ENCODE measurements at places on chromosomes 2 and 18.
A peak's percentile ranks its signal among the peaks of the same experiment; 100 is the strongest.

- no peak for DNase-seq
These were observed 73.5 kb upstream of the C2orf15 start for GRCh38 chr2:99067871-99068625.

GRCh38 chr18:58095222-58095621 lies 51.2 kb downstream of the NEDD4L start:
- no peak for DNase-seq

- DNase-seq = peak; percentile 7
These were observed 1060.6 kb upstream of the FANCL start for GRCh38 chr2:59301466-59302402.

DNA sequence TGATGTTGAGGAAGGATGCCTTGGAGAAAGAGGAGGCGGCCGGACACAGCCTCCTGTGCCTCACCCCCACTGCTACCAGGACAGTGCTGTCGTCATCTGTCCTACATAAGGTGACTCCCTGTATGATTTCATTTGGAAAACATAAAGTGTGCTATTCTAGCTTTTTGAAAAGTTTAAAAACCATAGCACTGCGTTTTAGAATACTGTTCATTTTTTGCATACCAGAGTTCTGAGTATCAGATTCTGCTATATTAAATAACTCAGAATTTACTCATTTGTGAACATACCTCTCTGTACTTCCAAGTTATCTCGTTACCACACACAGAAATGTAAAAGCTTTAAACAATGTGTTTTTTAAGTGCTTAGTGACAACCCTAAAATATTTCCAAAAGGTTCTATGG lies 302.9 kb downstream of the LRRTM1 start:
- DNase-seq = peak; percentile 48

DNA sequence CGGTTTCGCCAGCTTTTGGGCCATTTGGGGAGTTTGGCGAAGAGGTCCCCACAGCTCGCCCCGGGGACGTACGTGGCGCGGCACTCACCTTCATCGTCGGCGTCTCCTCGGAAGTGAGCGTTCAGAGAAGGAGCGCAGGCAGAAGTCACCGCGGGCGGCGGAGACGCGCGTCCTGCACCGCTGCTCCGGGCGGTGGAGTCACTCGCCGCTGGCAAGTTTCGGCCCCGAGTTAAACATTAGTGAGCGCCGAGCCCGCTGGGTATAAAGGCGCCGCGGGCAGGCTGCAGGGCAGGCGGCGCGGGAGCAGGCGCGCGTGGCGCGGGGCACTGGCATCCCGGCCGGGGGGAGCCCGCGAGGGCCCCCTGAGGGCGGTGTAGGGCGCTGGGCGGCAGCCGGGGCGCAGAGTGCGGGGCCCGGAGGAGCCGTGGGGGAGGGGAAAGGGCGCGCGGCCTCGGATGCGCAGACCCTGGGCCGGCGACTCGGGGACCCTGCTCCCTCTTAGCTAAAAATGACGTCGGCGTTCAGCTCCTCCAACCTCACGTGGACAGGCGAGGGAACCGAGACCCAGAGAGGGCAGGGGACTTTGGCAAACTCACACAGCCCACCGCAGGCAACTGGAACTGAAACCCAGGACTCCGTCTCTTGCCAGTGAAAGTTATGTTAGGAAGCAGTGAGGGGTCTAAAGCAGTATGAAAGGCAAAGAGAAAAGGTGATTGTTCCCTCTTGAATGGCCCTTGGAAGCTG lies at the start of gene DPP4:
TSS of gene DPP4 (minus strand) at position 328 of the 744 bp plus-strand sequence. CDS start at position 94, 234 bp downstream.
- no peak for DNase-seq

GRCh38 chr2:221527776-221528309 lies 44.3 kb downstream of the EPHA4 start:
- DNase-seq = no peak

DNA sequence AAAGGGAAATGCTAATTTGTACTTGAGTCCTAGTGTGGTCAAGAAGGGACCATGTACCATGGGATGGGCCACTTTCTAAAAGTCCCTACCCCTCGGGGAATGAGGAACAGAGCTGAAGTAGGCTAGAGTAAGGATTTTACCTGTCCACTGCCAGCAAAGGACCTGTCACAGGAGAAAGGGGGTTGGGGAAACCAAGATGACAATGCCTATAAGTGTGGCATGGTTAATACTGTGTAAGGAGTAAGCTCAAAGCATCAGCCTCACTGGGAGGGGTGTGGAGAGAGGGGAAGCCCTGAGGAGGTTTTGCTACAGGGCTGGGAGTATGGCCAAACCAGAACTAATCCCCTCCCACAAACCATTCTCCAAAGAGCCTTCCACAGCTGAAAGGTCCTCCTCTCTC lies 15.8 kb downstream of the GKN2 start:
- DNase-seq = no peak

GRCh38 chr2:203886661-203887151 lies 19.1 kb downstream of the CTLA4 start:
- no peak for DNase-seq

- DNase-seq = no peak
These were observed 746.1 kb upstream of the DDX18 start for GRCh38 chr2:117068371-117068770.

DNA sequence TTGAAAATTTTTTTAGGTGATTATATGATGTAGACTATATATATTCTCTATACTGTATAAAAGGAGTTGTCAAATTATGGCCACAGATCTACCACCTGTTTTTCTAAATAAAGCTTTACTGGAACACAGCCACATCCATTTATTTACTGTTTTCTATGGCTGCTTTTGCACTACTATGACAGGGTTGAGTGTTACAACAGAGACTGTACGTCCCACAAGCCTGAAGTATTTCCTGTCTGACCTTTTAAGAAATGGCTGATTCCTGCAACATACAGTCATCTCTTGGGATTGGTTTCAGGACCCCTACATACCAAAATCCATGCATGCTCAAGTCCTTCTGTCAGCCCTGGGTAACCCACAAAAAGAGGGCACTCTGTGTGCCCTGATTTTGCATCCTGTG lies 508.3 kb downstream of the TSN start:
- DNase-seq = peak; percentile 17

GRCh38 chr2:121309801-121310200 lies 24.8 kb upstream of the TFCP2L1 start:
- no peak for DNase-seq

GRCh38 chr2:27051902-27052645 lies 606 bp downstream of the AGBL5 start:
- DNase-seq = no peak

DNA sequence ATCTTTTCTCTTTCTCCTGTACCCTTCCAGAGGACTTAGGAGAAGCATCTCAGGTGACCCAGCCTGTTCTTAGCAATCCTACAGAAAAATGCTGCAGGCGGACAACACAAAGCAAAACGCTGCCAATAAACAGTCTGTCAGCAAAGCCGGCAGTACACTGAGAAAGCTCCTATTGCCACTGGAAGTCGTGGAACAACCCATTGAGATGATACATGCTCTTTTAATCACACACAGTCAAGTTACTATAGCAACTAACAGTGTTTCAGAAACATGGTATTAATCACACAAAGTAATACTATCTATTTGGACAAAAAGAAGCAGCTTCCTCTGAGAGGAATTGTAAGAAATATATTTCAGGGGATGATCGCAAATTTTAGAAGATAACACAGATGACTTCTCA lies 10.5 kb downstream of the CTLA4 start:
- DNase-seq = no peak

- no peak for DNase-seq
These were observed 23.3 kb downstream of the GLS start for GRCh38 chr2:190903693-190904450.

DNA sequence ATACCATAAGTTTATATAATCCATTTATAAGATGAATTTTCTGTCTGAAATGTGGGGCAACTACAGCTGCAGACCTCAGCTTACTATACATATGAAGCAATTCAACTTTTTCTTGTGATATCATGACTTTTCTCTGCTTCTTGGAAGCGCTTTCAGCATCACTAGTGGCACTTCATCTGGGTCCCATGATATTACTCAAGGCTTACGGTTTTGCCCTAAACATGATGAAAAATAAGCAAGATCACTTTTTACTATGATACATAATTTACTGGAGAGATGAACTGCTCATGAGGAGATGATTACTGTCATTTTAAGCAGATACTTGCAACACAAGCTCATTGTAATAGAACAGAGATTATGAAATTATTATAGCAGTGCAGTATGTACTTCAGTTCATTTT lies 258.0 kb upstream of the ZSWIM2 start:
- DNase-seq = no peak

DNA sequence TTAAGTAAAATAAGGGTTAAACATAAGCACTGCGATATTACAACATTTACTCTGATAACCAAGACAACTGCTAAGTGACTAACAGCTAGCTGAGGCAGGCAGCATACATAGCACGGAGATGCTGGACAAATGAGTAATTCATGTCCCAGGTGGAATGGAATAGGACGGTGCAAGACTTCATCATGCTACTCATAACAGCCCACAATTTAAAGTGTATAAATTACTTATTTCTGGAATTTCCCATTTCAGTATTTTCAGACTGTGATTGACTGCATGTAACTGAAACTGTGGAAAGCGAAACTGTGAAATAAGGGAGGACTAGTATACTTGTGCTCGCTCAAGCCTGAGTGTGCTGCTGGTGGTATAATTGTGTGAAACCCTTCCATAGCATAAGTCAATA lies 12.9 kb downstream of the IER3IP1 start:
- no peak for DNase-seq
